HFF-Myc (cell line): ENCODE measurements at places on chromosomes 1 and 21.

- no peak for DNase-seq
Observed at GRCh38 chr1:6727535-6727934, 25.9 kb upstream of the DNAJC11 start.

DNA sequence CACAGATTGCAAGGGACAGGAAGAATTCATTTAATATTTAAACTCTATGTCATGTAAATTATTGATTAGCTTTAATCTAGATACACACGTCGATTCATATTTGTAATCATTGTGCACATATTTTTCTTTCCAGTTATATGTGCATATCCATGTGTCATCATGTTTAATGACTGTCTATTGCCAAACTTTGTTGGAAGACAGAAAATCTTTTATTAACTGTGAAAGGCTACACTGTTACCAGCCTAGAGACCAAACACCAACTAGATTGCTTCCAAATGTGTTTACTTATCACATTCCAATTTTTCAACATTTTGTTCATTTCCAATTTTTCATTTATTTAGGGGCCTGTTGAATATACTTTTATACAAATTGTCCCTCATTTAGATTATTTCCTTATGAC is 43.2 kb upstream of the CACHD1 start:
- no peak for DNase-seq

DNA sequence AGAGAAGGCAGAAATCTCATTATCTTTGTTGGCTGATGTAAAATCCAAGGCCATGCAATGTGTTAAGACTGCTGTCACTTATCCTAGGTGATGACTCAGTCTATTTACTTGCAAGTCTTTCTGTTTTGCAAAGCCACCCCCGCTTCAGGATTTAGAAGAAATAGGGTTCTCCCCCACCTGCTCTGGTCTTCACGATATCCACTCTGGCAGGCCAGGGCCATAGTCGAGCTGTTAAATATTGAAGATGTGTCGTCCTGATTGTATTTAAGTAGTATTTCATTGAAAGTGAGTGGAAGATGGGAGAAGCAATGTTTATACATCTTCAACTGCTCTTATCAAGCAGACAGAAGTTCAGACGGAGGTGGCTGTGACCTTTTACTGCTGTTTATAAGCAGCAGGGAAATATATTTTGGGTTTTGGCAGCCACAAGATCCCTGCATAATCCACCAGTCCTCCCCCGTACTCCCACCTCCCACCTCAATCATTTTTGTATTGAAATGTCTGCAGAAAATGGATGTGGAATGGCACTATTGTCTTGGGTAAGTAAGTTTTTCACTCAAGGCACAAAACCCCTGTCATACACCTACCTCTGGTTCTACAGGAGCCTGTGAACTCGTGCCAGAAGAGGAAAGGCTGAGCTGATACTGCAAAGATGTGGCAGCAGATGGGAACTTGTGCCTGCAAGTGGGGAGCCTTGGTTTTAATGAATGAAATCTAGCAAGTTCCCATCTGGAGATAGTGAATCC is 117.4 kb downstream of the MRPS6 start:
- no peak for DNase-seq

GRCh38 chr1:202624781-202625108 is 85.5 kb downstream of the SYT2 start:
- no peak for DNase-seq

DNA sequence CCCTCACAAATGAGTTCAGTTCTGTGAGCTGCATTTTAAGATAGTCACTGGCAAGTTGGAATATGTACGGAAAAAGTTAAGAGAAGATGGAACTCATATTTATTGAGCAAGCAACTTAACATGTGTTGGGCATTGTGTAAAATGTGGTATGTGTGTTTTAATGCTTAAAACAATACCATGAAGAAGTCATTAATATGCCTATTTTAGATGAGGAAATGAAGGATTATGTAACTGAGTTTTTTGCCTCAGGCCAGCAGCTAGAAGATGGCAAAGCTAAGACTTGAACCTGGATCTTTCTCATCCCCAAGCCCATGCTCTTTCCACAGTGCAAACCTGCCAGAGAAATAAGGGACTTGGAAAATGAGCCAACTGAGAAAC is 48.9 kb downstream of the SPATA46 start:
- no peak for DNase-seq

GRCh38 chr1:163094589-163094988 is 25.4 kb downstream of the RGS4 start:
- DNase-seq, result no peak

- DNase-seq, result no peak
Observed at GRCh38 chr1:194517567-194517966, 1331.2 kb upstream of the B3GALT2 start.

DNA sequence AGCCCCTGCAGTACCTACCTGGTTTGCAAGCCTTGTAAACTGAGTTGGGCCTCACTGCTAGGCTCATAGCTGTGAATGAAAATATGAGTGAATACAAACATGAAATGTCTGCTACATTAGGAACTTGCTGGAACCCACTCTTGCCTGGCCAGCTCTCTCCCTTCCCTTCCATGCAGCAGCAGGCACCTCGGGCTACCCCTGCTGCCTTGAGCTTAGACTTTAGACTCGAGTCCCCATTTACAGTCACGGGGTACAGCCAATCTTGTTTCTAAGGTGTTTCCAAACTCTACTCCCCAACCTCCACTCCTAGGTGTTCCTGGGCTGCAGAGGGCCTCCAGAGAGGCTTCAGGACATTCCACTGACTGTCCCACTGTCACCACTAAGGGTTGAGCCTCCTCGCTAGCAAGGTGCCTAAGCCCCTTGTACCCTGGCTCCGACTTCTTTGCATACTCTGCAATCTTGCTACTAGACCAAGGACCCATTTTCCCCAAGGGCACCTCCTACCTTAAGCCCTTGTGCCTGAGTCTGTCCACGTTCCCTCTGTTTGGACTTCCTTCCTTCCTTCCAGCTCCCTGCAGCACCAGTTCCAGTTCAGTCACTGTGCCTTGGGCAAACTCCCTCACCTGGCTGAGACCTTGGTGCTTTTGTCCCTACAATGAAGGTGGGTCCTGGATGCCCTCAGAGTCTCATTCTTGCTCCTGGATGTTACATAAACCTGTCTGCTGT is 36.9 kb downstream of the CDK18 start:
- DNase-seq, result no peak

DNA sequence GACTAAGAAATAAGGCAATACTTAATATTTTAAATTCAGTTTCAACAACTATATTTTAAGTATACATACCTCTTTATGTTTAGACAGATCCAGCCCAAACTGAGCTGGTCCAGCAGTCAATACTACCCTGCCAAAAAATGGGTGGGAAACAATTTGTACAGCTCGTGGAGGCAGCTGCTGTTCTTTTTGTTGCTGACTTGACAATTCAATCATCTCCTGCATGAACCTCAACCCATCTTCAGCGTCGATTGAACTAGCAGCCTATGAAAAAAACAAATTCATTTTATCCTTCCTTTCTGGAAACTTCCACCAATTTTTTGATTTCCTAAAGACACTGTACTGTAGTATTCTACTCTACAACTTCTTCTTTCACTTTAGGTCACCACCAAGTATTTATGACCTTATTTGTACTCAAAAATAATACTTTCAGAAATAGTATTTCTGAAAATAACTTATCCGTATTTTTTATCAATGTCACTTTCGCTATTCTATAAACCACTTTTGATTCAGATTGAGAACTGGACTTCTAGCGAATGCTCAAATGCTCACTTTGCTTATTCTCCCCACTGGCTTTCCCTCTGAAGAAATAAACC is 46.5 kb downstream of the EDEM3 start:
- no peak for DNase-seq

GRCh38 chr1:62691062-62691844 is 3.1 kb upstream of the DOCK7 start:
- no peak for DNase-seq

- no peak for DNase-seq
Observed at GRCh38 chr1:180157576-180158057, 2.9 kb downstream of the QSOX1 start.

DNA sequence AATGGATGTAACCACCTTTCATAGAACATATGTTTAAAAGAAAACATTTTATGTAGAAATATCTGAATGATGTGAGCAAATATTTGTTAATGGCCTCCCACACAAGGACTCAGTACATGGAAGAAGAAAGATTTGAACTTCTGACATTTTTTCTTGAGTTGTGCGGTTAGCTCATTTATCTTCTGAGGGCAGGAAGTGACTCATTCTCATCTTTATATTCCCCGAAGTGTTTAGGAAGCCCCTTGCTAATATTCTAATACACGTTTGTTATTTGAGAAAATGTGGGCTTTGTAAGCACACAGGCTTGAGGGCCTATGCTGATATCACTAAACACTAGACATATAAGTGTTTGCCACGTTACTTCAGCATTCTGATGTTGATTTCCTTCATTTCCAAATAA is 392.5 kb upstream of the PTBP2 start:
- DNase-seq, result peak; percentile 4

DNA sequence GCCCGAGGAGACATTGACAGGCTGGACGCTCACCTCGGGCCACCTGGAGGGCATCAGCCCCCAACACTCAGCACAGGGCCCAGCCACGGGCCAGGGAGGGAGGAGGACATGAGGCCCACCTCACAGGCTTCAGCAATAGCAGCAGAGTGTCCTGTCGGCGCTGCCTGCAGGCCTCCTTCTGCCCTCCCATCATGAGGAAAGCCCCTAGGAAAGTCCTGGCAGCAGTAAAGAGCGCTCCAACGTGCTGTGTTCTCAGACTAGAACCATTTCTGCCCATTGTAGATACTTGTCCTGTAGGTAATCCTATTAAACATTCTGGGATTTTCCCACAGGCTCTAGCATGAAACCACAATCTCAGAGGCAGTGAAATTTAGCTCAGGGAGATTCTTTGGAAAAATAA is 62.0 kb upstream of the GALNT2 start:
- no peak for DNase-seq

DNA sequence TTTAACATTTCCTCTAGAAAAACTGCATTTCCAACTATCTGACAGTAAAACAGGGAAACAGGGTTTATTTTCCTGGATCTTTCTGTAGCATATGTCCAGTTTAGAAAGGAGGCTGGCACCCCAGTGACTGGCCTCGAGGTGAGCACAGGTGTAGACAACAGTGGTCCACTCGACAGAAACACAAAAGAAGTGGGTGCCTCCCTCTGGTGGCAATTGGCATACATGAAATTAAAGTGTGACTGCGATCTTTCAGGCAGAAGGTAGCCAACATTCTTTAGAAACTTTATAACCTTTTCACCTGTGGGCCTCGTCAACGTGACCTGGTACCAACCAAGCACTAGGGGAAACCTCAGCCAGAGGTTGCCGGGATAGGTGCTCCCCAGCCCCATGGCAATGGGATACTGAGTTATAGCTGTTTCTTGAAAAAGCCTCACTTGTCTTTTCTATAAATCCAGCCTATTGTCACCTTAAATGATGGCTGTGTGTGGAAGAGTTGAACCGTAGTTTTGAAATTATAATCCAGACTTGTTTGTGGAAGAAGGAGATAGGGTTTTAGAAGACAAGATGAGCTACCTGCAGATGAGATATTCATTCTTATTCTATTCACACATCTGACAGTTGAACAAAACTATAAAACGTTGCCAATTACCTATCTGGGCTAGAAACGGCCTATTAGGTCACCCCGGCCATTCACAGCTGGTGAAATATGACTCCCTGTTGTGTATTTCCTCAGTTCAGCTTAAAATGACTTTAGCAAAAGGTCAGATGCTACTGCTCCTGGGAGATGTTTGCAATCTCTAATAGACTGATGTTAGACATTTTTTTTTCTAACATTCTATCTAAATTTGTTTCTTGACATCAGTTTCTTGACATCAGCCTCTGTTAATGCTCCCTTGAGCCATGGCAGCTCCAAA is 44.3 kb downstream of the PCP4 start:
- no peak for DNase-seq

DNA sequence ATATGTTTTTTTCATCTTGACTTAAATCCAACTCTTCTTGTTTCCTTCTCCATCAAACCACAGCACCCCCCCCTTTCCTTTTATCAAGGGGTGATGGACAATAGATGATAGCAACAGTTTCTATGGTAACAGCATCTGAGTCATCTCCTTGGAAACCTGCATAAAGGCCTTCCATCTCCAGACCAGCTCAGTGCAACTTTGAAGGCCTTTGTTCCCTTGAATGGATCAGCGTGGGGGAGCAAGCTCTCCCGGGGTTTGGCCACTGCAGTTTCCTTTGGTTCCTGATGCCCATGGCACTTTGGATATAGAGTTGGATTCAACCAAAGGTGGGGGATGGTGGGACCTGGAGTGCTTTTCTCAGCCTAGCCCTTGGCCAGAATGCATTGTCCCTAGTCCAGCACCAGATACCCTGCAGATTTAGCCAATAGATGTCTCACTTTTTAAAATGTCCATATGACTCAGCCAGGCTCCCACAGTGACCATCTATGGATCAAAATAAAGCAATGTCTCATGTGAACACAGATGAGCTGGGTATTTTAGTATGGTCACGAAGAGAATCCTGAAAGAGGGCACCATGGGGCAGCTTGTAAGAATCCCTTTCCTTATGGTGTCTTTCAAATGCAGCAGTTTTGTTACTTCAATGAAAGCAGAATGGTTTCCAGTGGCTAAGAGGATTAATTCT is 127.7 kb downstream of the SPATA46 start:
- no peak for DNase-seq

GRCh38 chr1:232292818-232293217 is 337.1 kb downstream of the SIPA1L2 start:
- no peak for DNase-seq

DNA sequence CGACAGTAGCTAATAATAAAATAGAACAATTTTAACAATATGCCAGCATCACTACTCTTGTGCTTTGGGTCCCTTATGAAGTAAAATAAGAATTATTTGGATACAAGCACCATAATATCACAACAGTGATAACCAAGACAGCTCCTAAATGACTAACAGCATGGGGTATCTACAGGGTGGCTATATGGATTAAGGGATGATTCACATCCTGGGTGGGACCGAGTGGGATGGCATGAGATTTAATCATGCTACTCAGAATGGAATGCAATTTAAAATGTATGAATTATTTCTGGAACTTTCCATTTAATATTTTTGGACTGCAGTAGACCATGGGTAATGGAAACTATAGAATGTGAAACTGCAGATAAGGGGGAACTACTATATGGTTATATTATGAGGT is 28.1 kb upstream of the B3GALNT2 start:
- no peak for DNase-seq

DNA sequence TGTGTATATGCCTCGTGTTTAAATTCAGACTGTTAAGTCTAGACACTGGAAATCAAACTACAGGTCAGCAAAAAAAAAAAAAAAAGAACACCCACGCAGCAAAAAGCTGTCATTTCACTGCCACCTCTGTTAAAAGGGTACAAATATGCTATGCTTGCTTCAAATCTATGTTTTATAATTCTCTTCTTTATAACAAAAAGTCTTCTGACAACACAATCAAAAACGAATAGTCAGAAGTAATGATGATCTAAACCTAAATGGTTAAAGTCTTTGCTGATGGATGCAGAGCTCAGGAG is 438.9 kb downstream of the SMYD3 start:
- DNase-seq, result no peak
